ENCODE measurements at places on chromosomes 6 and 20.

GRCh38 chr20:31824125-31824485 lies 4.9 kb downstream of the MYLK2 start:
- no peak for DNase-seq

GRCh38 chr6:43572015-43572414 lies 3.8 kb downstream of the XPO5 start:
- no peak for DNase-seq

DNA sequence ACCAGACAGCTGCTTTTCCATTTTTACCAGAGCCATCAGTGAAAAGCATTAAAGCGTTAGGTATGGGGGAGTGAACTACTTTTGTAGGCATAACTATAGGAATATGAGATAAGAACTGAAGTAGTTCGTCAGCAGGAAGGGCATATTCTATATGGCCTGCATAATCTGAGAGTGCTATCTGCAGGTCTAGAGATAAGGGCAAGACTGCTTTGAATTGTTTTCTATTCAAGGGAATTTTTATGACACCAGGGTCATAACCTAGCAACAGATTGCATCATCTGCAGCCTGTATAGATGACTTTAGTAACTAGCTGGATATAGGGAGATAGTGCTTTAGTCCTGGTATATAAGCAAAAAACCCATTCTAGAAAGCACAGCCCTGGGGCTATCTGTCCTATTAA lies 437.3 kb upstream of the HTR1E start:
- no peak for DNase-seq

GRCh38 chr6:147201885-147202515 lies 2.2 kb upstream of the STXBP5 start:
- DNase-seq = no peak

GRCh38 chr6:102553214-102553613 lies 1159.7 kb downstream of the GRIK2 start:
- DNase-seq = no peak

Measured in left renal pelvis (tissue), 4 donors.